Vagina (tissue), 2 donors: ENCODE measurements at places on chromosomes 16 and 17.

GRCh38 chr16:56669005-56669839 is at the start of gene MT1H:
Gene MT1H (plus strand): TSS chr16:56669814. CDS start chr16:56669885, 71 bp downstream.
- no peak for DNase-seq

DNA sequence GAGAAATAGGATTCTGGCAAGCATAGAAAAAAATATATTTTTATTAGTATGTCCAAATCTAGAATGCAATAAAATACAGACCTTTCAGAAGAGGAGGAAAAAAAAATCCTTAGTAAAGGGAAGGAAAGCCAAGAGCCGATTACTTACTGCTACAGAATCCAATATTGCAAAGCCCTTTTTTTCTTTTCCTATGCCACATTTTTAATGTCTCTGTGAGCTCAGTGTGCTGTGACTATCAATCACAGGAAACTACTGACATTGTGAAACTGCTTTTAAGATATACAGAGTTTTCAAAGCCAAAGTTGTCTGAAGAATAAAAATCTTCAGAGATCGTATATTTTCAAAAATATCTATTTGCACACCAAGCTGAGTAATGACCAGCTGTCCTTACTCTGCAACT is 120.4 kb downstream of the CHD9NB start:
- no peak for DNase-seq

DNA sequence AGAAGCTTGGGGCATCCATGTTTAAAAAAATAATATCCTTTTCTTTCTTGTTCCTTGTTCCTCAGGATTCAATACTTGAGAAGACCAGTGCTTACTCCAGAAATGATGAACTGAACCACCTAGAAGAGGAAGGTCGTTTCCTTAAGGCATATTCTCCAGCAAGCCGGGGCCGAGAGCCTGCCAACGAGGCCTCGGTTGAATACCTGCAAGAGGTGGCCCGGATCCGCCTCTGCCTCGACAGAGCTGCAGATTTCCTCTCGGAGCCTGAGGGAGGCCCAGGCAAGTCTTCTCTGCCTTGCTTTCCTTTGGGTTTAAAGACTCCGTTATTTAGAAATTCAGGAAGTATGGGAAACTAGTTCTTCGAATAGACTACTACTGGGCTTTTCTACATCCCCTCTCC is 42.5 kb upstream of the ENDOV start:
- DNase-seq = no peak

GRCh38 chr16:52498328-52499059 is 48.4 kb downstream of the TOX3 start:
- no peak for DNase-seq

- DNase-seq = no peak
Observed at GRCh38 chr16:25978218-25978617, 286.5 kb downstream of the HS3ST4 start.

DNA sequence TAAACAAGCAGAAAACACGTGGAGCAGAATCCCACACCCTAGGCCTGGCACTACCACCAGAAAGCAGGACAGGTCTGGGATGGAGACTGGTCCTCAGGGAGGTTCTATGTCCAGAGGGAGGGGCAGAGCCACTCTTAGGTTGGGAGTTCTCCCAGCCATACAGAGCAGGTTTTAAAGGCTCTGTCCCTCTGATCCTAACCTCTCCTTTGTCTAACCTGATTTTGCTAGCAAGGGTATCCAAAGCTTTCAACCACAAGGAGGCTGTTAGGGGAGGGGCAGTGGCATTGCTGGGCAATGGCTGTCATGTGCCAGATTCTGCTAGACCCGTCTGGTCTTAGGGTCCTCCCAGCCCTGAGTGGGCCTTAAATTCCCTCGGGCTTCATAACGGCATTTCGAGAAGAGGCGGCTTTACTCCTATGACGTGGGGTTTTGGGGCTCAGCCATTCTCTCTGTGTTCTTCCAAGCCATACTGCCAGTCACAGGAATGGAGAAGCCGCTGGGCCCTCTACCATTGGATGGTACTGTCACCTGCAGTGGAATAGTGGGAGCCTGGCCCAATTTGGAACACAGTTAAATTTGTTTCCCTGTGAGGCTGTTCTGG is 5.7 kb downstream of the TPPP3 start:
- DNase-seq = no peak

DNA sequence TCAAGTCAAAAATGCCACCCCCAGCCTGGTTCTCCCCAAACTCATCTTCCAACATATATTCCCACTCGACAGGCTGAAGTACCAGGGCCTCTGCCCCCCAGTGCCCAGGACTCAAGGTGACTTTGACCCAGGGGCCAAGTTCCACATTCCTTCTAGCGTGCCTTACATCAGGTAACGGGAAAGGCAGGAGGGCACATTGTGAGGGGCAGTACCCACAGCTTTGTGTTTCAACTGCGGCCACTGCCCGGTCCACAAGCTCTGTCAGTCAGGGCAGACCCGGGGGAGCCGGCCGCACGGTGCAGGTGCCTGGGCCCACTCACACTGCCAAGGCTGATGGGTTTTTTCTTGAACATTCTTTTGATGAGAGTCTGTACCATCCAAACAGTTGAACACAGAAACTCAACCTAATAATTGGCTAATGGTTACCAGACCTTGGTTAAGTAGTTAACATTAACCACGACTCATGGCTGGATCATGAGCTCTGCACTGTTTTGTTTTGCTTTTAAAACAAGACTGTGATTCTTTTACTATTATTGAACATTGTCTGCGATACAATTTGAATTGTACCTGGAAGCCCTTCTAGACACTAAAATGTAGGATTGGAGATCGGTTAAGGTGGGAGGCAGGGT is 17.6 kb downstream of the ACE start:
- DNase-seq = no peak
